NCI-H2081 (cell line): ENCODE measurements at places on chromosomes 4 and X.

- DNase-seq, result no peak
These were observed 118.7 kb downstream of the FAT4 start for GRCh38 chr4:125433453-125433852.

GRCh38 chrX:103367502-103367901, 8.8 kb upstream of the BEX3 start:
- no peak for DNase-seq

GRCh38 chrX:4944767-4945166, 1231.3 kb upstream of the PRKX start:
- DNase-seq, result no peak

GRCh38 chr4:4392501-4393183, 5.7 kb downstream of the NSG1 start:
- no peak for DNase-seq

- DNase-seq, result no peak
These were observed 710.6 kb downstream of the TRAM1L1 start for GRCh38 chr4:116374815-116375214.

DNA sequence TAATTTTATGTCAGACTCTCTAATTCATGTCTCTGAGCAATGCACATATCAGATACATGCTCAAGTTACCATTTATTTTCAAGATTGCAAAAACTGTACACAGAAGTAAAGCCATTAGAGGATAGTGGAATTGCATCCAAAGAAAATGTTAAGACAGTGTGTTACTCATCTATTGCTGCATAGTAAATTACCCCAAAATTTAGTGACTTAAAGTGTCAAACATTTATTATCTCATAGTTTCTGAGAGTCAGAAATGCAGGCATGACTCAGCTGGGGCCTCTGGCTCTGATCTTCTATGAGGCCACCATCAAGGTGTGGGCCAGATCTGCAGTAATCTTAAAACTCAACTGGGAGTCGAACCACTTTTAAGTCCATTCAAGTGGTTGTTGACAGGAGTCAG, 275.2 kb downstream of the QDPR start:
- no peak for DNase-seq
